ENCODE measurements at places on chromosomes 4 and X. TPM values are rescaled to one million over a fixed set of nuclear protein-coding genes. Genes with fewer than 3 reads are reported as not detected.

CPLX1 gene
- total RNA-seq = not detected

MAOB gene
- not detected for total RNA-seq

CCNQ gene
- total RNA-seq = 24.5 TPM

FGF16 gene
- not detected for total RNA-seq

IL13RA2 gene
- 63.2 TPM for total RNA-seq

PABPC1L2B gene
- not detected for total RNA-seq

All from smooth muscle cell of the umbilical artery (primary cell).